ENCODE measurements at places on chromosomes 1 and 21.

- no peak for DNase-seq
Measured at GRCh38 chr1:187844313-187844712, 1015.6 kb downstream of the PLA2G4A start.

DNA sequence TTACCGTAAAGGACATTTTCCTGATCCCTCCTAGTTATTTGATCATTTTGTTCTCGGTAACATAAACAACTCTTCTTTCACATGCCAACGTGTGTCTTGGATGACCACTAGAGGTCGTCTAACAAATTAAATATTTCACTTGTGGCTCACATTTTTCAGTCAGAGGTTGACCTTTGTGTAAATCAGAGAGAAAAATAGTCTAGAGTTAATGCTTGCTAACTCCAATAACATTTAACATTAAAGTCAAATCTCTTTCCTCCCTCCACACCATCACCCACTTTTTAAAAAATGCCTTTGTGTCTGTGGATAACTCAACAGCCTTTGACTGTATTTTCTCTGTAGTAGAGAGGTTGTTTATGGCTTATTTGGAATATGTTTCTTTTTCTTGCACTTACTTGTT is 220.5 kb upstream of the B3GALT2 start:
- peak; percentile 36 for DNase-seq

DNA sequence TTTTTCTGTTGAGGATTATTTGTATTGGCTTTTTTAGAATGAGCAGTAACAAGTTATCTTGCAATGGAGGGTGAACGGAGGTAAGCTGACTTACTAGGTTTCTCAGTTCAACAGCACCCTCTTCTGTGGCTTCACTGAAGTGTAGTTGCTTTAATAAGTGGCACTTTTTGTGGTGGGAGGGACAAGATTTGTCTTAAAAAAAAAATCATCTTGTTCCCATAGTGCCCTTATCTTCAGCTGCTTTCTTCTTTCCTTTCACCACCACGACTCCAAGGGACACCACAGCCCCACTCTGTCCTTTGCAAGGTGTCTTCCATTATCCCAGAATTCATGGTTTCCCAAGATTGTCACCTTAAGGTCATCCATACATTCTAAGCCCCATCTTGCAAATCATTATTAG is 92.9 kb downstream of the PIGK start:
- DNase-seq, result peak; percentile 67

DNA sequence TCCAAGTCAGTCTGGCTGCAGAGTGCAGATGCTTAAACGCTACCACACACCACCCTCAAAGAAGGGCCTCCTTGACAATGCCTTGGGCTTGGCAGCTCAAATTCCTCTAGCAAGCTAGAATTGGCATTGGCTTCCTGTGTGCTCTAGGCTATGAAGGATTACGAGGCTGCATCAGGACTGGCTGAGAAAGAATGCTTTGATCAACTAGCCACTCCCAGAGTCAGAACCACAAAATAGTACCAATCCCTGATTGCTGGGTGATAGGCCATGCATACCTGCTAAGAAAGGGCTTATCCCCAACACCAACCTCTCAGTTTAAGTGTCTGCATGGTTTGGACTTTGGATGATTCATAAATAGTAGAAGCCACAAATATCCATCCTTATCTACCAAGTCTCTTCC is 504.9 kb downstream of the OMA1 start:
- no peak for DNase-seq

- DNase-seq, result no peak
Measured at GRCh38 chr1:224565611-224566406, 50.3 kb upstream of the CNIH3 start.

- DNase-seq, result no peak
Measured at GRCh38 chr1:91925644-91926435, 23.4 kb upstream of the BRDT start.

DNA sequence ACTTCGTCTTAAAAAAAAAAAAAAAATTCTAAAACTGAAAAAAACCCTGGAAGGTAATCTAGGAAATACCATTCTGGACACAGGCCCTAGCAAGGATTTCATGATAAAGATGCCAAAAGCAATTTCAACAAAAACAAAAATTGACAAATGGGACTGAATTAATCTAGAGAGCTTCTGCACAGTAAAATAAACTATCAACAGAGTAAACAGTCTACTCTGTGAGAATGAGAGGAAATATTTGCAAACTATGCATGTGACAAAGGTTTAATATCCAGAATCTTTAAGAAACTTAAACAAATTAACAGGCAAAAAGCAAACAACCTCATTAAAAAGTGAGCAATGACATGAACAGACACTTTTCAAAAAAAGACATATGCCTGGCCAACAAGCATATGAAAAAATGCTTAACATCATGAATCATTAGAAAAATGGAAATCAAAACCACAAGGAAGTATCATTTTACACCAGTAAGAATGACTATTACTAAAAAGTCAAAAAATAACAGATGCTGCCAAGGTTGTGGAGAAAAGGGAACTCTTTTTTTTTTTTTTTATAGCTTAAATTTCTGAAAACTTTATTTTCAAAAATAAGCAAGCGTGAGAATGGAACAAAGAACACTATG is 29.4 kb upstream of the RNPC3 start:
- DNase-seq, result no peak

GRCh38 chr1:220170836-220171526 is 77.0 kb downstream of the IARS2 start:
- DNase-seq, result no peak

DNA sequence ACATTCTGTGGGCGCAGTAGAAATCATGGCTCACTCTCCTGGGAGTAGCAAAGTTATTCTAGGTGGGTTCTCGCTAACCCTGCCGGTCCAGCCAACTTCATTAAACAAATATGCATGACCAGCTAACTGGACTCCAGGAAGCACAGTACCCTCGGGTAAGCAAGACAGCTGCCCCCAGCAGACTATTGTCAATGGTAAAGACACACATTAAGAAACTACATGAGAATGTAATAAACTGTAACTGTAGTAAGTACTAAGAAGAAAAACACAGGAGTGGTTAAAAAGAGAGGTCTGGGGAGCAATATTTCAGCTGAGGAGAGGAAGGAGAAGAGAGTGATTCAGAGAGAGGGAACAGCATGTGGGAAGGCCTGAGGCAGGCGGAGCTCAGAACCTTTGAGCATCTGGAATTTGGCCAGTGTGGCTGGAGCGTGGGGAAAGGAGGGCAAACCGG is 7.4 kb downstream of the SLC2A5 start:
- no peak for DNase-seq

DNA sequence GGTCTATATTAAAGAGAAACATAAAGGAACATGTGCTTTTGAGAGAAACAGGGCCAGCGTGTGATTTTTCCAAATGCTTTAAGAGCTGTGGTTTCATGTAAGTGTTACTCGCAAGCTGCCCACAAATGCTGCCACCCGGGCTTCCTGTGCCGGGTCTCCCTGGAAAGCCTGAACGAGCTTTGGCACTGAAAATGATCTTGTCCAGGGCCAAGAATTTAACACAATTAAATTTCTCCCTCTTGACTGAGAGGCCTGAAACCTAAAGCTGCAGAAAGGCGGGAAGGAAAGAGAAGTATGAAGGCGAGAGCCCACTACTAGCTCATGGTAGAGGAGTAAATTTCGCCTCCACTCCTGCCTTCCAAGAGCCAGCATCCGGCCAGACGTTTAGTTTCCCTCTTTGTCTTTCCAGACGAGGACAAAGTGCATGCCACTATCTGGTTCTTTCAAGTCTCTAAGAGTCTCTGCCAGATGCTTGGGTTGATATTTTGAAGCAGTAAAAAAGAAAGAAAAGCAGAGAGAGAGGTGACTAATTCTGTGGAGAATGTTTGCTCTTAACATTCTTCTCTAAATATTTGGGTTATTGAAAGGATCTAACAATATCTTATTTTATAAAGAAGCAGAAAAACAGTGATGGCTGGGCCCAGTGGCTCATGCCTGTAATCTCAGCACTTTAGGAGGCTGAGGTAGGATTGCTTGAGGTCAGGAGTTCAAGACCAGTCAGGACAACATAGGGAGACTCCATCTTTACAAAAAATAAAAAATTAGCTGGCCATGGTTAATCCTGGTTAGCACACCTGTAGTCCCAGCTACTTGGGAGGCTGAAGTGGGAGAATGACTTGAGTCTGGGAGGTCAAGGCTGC is 100.0 kb upstream of the HNRNPU start:
- DNase-seq, result no peak

- no peak for DNase-seq
Measured at GRCh38 chr1:26158908-26159742, at the start of gene FAM110D. Gene FAM110D, plus strand, starts transcription at chr1:26159079. Its CDS starts 2,213 bp downstream, at chr1:26161292.

- DNase-seq, result no peak
Measured at GRCh38 chr1:186848509-186849130, 19.9 kb downstream of the PLA2G4A start.

GRCh38 chr1:169484101-169484500 is 1.6 kb downstream of the SLC19A2 start:
- DNase-seq, result peak; percentile 9

GRCh38 chr1:47970882-47971281 is 26.3 kb downstream of the TRABD2B start:
- DNase-seq, result no peak

GRCh38 chr1:245856944-245857531 is 650.0 kb downstream of the SMYD3 start:
- no peak for DNase-seq

DNA sequence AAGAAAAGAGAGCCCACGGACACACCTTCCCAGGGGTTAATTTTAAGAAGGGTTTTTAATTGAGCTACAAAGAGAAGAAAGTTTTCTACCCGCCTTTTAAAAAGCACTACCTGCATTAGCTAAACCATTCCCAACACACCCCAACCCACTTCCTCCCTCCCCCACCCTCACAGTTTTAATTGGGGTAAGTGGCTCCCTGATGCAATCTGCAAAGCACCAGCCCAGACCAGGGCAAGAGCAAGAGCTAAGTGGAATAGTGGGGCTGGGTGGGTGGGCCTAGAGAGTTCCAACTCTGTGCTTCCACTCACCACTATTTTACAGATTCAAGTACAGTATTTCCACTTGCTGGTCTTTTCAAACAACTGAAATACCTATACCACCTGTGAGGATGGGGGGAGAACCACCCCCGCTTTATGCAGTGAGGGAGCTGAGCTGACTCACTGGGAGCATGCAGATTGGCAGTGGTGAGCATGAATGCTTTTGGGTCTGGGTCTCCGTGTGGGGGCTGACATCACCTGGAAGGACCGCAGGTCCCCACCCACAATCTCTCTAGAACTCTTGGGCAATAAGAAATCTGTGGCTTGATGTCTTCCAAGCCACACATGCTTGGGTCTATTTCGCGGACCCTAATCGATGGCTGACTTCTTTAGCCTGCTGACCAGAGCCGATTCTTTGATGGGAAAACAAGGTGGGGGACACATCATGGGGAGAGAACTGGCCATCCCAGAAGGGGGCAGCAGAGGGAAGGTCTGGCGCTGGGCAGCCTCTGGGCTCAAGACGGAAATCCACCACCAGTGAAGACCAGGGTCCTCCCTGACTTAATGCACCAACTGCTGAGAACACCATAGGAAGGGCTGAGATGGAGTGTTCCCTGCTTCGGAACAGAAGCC is 95.5 kb downstream of the SSBP3 start:
- DNase-seq, result peak; percentile 51

GRCh38 chr1:155454096-155454495 is 108.5 kb downstream of the ASH1L start:
- DNase-seq, result no peak

DNA sequence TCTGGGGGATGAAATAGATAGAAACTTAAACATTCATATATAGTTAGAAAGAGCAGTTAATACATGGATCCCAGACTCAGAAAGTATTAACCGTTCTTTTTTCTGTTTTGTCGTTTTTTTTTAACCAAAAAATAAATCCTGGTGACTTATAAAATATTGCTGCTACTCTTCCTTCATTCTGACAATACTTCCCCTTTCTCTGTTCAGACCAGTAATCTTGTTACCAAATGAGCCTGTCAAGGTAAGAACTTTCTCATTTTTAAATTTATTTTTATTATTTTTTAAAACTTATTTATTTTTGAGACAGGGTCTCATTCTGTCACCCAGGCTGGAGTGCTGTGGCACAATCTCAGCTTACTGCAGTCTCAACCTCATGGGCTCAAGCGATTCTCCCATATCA is 13.7 kb downstream of the PTPN22 start:
- DNase-seq, result no peak

- DNase-seq, result no peak
Measured at GRCh38 chr1:230534224-230534623, 108.1 kb upstream of the COG2 start.

GRCh38 chr1:1616838-1617237 is 1.5 kb downstream of the MIB2 start:
- DNase-seq, result no peak

DNA sequence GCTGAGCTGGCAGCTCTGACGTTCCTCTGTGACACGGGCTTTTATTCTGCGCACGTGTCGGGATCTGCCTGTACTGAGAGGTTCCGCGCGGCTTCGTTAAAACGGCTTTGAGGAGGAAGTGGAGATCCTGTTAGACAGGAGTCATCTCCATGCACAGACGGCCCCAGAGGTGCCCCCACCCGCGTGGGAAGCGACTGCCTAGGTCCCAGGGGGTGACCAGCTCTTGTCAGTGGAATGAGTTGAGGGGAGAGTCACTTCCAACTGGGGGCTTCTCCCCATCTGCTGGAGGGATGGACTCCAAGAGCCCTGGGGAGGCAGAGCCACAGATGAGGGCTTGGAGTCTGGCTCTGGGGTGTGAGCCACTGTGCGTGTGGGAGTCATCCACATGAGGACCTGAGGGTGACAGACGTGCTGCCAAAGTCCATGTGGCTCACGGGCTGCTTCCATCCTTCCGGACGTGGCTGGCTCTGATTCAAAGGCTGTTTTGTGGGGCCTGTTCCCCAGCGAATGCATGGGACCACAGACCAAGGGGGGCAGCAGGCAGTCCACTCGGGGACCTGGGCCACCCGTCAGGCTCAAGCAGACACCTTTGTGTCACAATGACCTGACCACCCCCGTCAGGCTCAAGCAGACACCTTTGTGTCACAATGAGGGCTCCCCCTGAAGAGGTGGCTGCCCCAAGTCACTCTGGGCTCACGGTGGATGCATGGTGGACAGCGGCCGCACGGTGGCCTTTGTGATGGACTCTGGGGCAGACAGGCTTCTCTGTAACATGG is 26.8 kb downstream of the PTTG1IP start:
- no peak for DNase-seq

DNA sequence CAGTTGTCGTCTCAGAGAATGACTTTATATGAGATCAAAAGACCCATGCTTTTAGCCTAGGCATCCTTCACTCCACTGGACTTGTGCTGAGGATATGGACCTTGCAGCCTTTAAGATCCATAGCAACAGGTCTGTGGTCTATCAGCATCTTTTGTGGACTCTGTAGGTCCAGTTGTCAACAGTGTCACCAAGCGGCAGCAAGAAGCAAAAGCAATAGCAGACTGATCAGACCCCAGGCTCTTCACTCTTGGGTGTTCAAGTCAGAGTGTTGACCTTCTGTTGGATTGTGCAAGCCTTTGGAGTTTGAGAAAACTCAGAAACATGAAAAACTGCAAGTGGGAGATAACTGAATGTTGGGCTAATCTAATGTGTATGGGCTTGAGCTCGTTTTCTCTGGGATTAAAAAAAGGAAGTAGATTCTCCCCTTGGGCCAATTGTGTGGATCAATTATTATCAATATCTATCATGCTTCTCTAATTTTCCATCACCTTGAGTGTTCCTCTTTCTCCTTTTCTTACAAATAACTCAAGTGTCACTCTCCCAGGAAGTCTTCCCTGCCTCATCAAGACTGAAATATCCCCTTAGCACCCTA is 144.2 kb downstream of the LYPLAL1 start:
- peak; percentile 13 for DNase-seq
